Activated CD4-positive, alpha-beta T cell treated with anti-CD3 and anti-CD28 coated beads for 36 hours (primary cell): ENCODE measurements at places on chromosomes 12 and 14. TPM values are rescaled to one million over a fixed set of nuclear protein-coding genes. Genes with fewer than 3 reads are reported as not detected.

GRCh38 chr12:39467432-39467870 lies 24.5 kb upstream of the KIF21A start:
- DNase-seq = peak; percentile 13

DNA sequence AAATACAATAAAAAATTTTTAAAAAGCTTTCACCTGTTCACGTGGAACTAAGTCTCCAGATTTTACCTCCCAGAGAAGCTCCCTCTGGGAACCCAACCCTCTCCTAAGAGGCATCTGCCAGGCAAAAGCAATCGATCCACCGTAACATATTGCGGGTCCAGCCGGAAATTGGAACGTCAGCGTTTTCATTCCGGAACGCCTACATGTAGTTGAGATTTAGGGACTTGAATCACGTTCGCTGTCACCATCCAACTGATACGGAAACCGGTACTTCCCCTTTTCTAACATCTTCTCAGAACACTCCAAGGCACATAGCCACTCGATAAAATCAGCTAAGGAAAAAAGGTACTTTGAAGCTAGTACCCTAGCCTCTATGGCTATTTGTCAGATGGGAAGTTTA lies 70.3 kb downstream of the COX16 start:
- DNase-seq = peak; percentile 77

- no peak for DNase-seq
Observed at GRCh38 chr14:99199846-99200653, 71.9 kb downstream of the BCL11B start.

- DNase-seq = no peak
Observed at GRCh38 chr14:38873941-38874612, 229.0 kb downstream of the SEC23A start.

DNA sequence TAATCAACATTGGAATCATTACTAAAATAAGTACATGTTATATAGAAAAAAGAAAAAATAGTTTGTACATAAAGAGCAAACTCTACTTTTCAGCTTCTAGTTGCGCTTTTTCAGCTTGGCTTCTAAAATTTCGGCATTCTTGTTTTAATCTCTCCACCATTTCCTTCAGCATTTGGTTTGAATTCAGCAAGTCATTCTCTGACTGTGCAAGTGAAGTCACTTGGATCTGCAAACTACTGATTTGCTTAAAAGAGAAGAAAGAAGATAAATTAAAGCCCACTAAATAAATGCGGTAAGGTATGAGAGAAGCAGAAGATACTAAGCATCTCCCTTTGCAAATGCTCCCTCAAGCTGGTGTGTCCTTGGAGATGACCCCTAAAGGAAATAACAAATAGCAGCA lies 126.3 kb downstream of the CEP83 start:
- DNase-seq = no peak

DNA sequence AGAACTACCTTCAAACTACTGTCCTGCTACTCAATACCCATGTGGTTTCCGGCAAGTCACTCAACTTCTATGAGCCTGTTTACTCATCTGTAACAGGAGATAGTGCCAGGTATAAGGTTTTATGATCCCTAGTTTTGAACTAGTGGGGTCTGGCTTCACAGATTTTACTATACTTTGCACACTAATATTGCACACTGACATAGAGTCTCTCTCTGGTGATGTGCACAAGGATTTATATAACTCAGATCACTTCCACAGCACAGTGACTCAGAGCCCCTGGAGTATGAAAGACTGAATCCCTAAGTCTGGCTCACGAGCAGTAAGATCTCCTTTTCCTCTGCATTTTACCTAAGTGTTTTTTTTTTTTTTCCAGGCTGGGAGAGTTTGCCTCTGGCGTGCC lies 69.7 kb upstream of the SLC38A2 start:
- no peak for DNase-seq

- no peak for DNase-seq
Observed at GRCh38 chr14:56102941-56103340, 15.3 kb upstream of the PELI2 start.

The FOXG1 gene
- total RNA-seq = not detected

The FGD4 gene
- not detected for total RNA-seq

The BCL11B gene
- 66.2 TPM for total RNA-seq
